Renal cortical epithelial cell (primary cell): ENCODE measurements at places on chromosomes 1 and 21.

DNA sequence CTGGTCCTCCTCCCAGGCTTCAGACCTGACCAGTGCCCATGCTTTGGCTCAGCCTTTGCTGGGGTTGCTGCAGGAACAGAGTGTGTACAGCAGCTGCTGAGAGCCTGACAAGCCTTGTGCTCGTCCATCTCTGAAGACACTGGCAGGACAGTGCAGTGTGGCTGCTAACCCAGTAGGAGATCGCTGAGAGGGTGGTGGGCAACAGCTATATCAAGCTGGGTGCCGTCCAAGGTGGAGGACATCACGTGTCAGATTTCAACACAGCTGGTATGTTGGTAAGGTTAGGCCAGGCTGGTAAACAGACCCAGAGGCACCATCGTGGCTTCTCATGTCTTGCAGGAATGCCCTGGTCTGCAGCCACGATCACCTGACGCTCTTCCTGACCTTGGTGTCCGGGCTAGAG is 17.9 kb upstream of the SLC25A34 start:
- no peak for DNase-seq

DNA sequence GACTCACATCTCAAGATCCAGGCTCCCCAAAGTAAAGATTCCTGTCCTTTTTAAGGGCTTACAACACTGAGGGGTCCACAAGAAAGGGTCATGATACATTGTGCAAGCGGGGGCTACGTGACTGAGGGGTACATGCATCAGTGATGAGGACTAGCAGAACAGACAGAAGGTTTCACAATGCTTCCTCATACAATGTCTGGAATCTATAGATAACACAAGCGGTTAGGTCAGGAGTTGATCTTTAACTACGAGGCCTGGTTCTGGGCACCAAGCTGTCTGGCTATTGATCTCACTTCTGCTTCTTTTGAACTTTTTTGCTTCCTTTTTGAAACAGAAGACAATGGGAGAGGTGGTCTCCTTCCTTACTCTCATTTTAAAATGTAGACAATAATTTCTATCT is 718.6 kb downstream of the AMY1C start:
- DNase-seq = no peak

DNA sequence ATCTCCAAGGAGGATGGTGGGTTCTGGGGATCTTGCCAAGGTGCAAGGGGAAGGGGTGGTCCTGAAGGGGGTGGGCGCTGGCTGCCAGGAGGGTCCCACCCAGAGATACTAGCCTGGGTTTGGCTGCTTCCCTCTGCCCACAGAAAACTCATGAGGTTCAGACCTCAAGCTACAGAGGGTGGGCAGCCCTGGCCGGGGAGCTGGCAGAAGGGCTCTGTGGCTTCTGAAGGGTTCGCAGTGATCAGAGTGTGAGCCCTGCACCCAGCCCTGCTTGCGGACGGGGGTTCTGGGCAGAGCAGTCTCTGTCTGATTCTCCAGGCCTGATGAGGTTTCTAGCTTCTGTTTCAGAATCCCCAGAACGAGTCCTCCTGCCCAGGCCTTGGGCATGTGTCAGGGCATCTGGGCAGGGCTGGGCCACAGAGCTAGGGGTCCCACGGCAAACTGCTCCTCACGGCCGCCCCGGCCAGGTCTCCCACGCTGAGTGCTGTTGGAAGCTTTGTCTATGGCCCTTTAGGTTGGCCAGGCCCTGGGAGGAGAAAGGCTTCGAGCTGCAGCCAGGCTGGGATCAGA is 635 bp upstream of the MMEL1 start:
- DNase-seq = no peak

DNA sequence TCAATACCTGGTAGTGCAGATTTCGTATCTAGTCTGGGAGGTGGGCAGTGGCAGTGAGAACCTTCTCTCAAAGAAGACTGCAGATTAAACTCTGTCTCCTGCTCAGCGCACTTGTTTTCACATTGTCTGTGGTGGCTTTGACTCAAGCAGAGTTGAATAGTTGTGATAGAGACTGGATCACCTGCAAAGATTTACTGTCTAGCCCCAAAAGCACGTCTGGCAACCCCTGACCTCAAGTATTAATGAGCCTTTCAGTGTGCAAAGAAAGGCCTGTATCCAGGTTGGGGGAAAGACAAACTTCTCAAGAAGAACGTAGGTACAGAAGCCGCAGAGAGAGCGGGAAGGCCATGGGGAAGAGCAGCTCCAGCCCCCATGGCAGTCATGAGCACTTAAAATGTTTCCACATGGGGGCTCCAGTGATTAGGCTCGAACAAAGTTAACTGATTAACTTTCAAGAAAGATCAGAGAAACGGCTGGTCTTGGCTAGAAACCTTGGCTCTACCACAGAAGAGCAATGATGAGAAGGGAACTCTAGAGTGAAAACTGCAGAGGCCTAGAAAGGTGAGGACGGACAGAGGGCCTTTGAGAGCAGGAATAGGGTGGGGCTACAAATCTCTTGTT is 15.2 kb downstream of the HENMT1 start:
- no peak for DNase-seq
